ENCODE measurements at places on chromosomes 11 and 22. TPM values are rescaled to one million over a fixed set of nuclear protein-coding genes. Genes with fewer than 3 reads are reported as not detected.

GP1BB gene
- 1.1 TPM for total RNA-seq

DNA sequence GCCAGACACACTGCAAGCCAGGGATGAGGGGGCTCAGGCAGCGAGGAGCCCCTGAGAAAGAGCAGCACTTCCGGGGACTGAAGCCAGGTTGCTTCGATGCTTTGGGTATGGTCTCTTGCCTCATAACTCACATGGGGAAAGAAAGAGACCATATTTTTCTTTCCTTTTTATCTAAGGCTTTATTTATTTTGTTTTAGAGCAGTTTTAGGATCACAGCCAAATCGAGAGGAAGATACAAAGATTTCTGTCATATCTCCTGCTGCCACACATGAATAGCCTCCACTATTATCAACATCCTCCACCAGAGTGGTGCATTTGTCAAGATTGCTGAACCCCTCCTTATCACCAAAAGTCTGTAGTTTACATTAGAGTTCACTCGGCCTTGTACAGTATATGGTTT, 24.3 kb upstream of the ADSL start:
- no peaks in the 10 kb centered on the region for H3K4me1 ChIP-seq
- H3K27me3 ChIP-seq = no peaks in the 10 kb centered on the region
- H3K36me3 ChIP-seq = peaks cover 15% of the 10 kb centered on the region
- H3K4me3 ChIP-seq = no peak overlapping the region
- no peak overlapping the region for H3K27ac ChIP-seq

PLA2G3 gene
- 0.57 TPM for total RNA-seq

DNA sequence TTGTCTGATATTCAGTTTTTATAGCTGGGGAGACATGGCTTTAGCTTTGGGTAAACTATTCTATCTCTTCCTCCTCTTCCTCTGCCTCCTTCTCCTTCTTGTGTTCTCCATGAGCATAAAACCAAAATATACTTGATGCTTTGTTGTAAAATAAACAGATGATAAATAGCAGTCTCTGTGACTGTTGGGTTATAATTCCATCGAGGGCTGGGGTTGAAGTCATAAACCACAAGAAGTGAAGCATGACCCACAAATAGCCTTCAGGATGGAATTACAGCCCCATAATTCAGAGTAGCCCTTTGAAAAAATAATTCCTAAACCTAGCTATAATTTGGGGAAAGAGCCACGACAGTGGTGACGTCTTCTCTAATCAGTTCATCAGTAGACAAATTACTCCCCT, 177.7 kb downstream of the SNX19 start:
- no peaks in the 10 kb centered on the region for H3K27me3 ChIP-seq
- H3K4me1 ChIP-seq = no peaks in the 10 kb centered on the region
- no peak for DNase-seq
- no peak overlapping the region for H3K27ac ChIP-seq
- H3K4me3 ChIP-seq = no peak overlapping the region

- H3K27ac ChIP-seq = no peak overlapping the region
- H3K4me3 ChIP-seq = no peak overlapping the region
- no peak for DNase-seq
- H3K27me3 ChIP-seq = no peaks in the 10 kb centered on the region
- H3K4me1 ChIP-seq = no peaks in the 10 kb centered on the region
- H3K36me3 ChIP-seq = no peaks in the 10 kb centered on the region
Measured at GRCh38 chr11:119540370-119541125, 117.6 kb upstream of the THY1 start.

- DNase-seq = no peak
- no peaks in the 10 kb centered on the region for H3K36me3 ChIP-seq
- no peaks in the 10 kb centered on the region for H3K27me3 ChIP-seq
- H3K4me3 ChIP-seq = no peak overlapping the region
Measured at GRCh38 chr11:109726061-109726460, 304.1 kb downstream of the C11orf87 start.

DNA sequence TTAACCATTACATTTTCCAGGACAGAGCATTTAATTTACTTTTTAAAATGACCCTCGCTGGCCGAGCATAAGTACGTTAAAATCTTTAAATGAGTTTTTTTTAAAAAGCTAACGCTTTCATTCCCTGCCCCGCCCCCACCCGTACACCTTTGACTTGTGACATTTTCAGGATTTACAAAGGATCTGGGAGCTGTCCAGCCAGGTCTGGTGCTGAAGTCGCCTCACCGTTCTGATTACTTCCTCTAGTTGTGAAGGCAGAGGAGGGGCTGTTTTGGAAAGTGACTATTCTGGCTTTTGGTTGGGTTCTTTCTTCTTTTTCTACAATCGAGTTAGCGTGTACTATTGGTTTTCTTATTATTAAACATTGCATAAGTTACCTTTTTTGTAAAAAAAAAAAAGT, 2.9 kb downstream of the C11orf87 start:
- DNase-seq = peak; percentile 27
- H3K27me3 ChIP-seq = peaks cover 4% of the 10 kb centered on the region
- H3K4me3 ChIP-seq = no peak overlapping the region
- no peaks in the 10 kb centered on the region for H3K36me3 ChIP-seq

FOSL1 gene
- total RNA-seq = 0.84 TPM

SESN3 gene
- 14.7 TPM for total RNA-seq

DNA sequence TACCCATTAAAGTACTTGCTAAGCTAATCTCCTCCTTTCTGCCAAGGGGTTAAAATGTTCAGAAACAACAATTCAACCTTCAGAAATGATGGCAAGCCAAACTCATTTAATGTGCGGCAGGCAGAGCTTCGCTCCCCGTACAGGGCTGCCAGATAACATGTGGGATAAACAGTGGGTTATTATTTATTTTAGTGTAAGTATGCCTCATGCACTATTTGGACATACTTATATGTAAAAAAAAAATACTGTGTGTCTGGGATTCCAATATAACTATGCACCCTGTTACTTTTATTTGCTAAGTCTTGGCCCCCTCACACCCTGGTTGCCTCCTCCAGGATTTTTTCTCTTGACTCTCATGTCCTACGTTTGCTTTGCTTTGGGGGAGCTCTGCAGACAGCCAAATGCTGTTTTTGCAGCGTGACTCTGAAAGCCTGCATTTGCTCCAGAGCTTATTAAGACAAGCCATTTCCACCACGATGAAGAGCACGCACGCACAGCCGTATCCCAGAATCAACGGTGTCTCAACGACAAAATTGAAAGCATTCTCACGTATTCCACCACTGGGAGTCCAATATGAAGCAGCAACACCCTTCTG, 86.5 kb upstream of the SHANK2 start:
- H3K4me3 ChIP-seq = no peak overlapping the region
- no peak for DNase-seq
- no peaks in the 10 kb centered on the region for H3K27me3 ChIP-seq
- no peaks in the 10 kb centered on the region for H3K4me1 ChIP-seq

DNA sequence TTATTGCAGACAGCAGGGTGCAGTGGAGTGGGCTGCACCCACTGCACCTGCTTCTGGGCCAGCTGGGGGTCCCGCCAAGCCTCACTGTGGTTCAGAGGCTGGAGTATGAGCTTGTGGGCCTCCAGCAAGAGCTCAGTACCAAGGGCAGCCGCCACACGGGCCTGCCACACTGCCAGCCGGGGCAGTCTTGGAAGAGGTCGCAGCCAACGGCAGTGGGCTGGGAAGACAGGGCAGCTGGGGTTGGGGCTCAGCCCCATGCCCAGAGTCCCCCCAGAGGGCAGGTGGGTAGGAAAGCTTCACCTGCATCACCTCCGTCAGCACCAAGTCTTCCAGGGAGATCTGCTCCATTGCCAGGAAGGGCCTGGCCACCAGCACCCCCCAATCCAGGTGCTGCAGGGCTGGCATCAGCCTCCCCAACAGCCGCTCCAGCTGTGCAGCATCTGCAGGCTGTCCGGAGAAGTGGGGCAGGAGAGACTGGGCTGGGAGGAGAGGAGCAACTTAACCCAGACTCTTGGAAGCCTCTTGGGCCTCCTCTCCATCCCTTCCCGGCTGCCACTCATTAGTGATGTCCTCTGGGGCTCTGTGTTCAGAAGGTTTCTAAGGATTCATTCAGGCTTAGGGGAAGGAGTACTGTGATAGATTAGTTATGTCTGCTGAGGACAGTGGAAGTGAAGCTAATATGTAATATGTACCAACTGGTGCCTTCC, 1.1 kb upstream of the GSTT4 start:
- H3K27ac ChIP-seq = no peak overlapping the region
- H3K4me3 ChIP-seq = no peak overlapping the region
- no peaks in the 10 kb centered on the region for H3K36me3 ChIP-seq
- no peaks in the 10 kb centered on the region for H3K4me1 ChIP-seq
- H3K27me3 ChIP-seq = no peaks in the 10 kb centered on the region

GRCh38 chr11:132579136-132579535, 953.2 kb downstream of the OPCML start:
- no peaks in the 10 kb centered on the region for H3K4me1 ChIP-seq
- no peaks in the 10 kb centered on the region for H3K27me3 ChIP-seq
- no peak overlapping the region for H3K4me3 ChIP-seq
- no peak for DNase-seq
- no peaks in the 10 kb centered on the region for H3K36me3 ChIP-seq

ACTN3 gene
- total RNA-seq = not detected

DNA sequence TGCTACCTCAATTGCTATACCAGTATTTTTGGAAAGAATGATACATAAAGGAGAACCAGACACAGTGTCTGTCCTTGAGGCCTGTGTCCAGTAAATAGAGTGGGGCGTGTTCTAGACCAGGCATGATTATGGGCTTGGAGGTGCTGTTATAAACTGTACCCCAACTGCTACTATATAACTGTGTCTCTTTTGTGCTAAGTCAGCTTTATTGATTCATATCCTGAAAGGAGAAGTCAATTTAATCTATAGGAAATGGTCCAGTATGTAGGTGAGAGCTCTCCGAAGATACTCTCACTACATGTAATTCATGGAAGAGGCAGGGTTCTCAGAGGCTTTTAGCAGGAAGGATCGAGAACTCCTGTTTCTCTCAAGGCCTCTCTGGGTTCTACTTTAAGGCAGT, 334.3 kb downstream of the TMEM135 start:
- no peak overlapping the region for H3K27ac ChIP-seq
- no peak overlapping the region for H3K4me3 ChIP-seq
- no peaks in the 10 kb centered on the region for H3K36me3 ChIP-seq

SAC3D1 gene
- total RNA-seq = 26.7 TPM

DNA sequence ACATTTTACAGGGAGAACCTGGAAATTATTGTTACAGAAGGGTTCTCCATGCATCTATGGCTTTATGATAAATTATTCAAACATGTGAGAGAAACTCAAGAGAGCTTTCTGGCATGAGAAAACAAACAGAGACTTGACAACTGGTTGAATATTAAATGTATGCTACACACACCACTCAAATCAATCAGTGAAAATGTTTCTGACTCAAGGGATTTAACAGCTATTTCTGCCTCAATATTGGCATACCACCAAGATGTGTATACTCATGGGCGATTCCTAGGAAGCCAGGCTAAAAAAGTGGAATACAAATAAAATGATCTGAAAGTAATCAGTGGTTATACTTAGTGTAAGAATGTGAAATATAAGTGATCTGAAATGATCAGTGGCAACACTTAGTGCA, 15.8 kb upstream of the OR51T1 start:
- no peaks in the 10 kb centered on the region for H3K36me3 ChIP-seq
- no peaks in the 10 kb centered on the region for H3K27me3 ChIP-seq
- DNase-seq = no peak

MED19 gene
- total RNA-seq = 10.6 TPM

RAC2 gene
- total RNA-seq = 27.4 TPM

ANO3 gene
- 0.13 TPM for total RNA-seq

DNA sequence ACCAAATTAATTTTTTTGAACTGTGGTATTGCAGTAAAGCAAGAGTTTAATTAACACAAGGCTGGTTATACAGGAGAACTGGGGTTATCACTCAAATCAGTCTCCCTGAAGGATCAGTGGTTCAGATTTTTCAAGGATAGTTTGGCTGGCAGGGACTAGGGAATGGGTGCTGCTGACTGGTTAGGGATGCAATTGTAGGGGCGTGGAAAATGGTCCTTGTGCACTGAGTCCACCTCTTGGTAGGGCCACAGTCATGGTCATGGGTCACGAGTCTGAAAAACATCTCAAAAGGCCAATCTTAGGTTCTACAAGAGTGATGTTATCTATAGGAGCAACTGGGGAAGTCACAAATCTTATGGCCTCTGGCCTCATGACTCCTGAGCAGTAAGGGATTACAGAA, 27.9 kb downstream of the MCHR1 start:
- no peaks in the 10 kb centered on the region for H3K36me3 ChIP-seq
- no peaks in the 10 kb centered on the region for H3K4me1 ChIP-seq
- H3K4me3 ChIP-seq = no peak overlapping the region

DNA sequence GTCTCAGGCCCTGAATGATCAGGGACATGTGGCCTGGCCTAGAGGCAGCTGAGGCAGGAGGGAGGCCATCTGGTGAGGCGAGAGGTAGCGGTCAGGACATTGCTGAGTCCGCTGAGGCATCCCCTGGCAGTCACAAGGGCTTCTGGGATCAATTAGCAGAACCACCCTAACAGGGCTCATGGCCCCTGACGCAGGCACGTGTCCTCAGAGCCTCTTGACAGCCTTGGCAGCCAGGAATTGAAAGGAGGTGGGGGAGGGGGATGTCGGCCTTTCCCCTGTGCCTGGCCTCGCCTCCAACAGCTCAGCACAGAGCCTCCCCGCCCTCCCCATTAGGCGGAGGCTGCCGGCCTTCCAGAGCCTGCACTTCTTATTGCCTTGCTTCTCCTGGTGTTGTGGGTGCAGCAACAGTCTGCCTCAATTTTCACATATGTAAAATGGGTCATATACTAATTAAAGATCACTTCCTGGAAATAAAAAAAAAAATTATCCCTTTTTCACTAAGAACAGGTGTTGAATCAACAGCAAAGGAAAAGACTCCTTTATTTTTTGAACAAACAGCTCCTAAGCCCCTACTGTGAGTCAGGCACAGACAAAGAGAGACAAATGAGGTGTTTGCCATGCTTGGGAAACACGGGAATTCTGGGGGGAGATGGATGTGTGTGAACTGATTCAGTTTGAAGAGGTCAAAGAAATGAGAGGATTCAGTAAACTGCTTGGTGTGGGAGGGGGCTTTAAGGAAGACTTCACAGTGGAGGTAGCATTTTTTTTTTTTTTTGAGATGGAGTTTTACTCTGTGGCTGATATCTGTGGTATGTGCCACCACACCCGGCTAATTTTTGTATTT, 55.3 kb downstream of the NFAM1 start:
- no peaks in the 10 kb centered on the region for H3K4me1 ChIP-seq
- H3K36me3 ChIP-seq = no peaks in the 10 kb centered on the region
- no peak overlapping the region for H3K4me3 ChIP-seq
- DNase-seq = peak; percentile 70
- no peaks in the 10 kb centered on the region for H3K27me3 ChIP-seq

- no peaks in the 10 kb centered on the region for H3K4me1 ChIP-seq
- DNase-seq = no peak
Measured at GRCh38 chr22:43066134-43066533, 23.1 kb downstream of the TTLL1 start.

DNA sequence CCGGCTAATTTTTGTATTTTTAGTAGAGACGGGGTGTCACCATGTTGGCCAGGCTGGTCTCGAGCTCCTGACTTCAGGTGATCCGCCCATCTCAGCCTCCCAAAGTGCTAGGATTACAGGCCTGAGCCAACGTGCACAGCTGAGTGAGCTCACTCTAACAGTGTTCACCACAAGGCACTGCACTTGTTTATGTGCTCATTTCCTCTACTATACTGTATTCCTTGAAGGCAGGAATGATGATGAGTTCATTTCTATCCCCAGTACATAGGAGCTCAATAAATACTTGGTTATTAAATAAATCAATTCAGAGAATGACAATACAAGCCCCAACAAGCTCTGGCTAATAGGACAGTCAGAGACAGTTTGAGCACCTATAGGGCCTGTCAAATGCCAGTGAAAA, 29.1 kb downstream of the ALG8 start:
- no peak overlapping the region for H3K27ac ChIP-seq
- no peak for DNase-seq
- H3K4me1 ChIP-seq = no peaks in the 10 kb centered on the region
- no peak overlapping the region for H3K4me3 ChIP-seq
- H3K27me3 ChIP-seq = no peaks in the 10 kb centered on the region

RFPL1 gene
- not detected for total RNA-seq

FAM89B gene
- 32.2 TPM for total RNA-seq
